ENCODE measurements at places on chromosomes 7 and 10. TPM values are rescaled to one million over a fixed set of nuclear protein-coding genes. Genes with fewer than 3 reads are reported as not detected.

SCRN1 gene
- total RNA-seq: 127 TPM

HYAL4 gene
- total RNA-seq: not detected

AGBL3 gene
- total RNA-seq: 2.3 TPM

HIF1AN gene
- total RNA-seq: 6.4 TPM

DNA sequence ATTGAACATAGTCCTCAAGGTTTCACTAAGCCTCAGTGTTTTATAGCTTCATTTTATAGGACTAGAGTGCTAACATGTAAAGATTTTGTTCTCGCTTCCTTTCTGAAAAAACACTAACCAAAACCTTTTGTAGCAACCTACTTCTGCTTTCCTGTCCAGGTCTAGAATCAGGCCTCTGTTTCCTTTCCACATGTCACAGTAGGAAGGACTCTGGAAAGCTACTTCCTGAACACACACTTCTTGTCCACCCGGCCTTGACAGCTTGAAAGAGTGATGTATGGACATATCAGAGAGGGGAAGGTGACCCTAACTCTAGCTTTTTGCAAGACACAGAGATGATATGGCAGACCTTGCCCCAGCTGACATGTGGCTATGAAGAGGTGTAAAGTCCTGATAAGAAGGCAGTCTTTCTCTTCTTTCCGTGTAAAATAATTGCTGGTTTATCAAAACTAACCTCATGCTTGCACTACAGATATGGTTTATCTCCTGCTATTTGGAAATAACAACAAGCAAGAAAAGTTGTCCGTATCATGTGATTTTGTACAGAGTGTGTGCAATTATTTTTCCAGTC, 175.4 kb downstream of the SKAP2 start:
- DNase-seq: no peak

Data from renal cortical epithelial cell (primary cell).